Caudate nucleus (tissue), 63 donors: ENCODE measurements at places on chromosomes 7 and 10.

- no peak for DNase-seq
Measured at GRCh38 chr7:71239586-71240268, 107.8 kb downstream of the GALNT17 start.

DNA sequence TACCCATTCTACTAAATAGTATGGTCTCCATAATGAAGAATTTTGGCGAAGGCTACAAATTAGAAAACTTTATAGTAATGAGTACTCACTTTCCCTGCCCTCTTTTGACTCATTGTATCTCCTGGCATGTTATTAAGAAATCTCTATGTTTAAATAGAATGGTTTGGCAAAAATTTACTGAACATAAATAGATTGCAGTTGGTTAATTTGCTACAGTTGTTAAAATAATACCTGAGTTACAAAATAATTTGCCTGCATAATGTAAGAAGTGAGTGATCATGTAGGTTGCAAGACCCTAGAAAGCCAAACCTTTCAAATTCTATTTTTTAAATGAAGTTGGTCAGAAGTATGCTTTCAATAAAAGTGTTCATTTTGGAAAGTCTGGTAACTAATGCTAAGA, 176.8 kb upstream of the AHR start:
- no peak for DNase-seq

- DNase-seq, result no peak
Measured at GRCh38 chr7:97771576-97771975, 39.7 kb downstream of the TAC1 start.

DNA sequence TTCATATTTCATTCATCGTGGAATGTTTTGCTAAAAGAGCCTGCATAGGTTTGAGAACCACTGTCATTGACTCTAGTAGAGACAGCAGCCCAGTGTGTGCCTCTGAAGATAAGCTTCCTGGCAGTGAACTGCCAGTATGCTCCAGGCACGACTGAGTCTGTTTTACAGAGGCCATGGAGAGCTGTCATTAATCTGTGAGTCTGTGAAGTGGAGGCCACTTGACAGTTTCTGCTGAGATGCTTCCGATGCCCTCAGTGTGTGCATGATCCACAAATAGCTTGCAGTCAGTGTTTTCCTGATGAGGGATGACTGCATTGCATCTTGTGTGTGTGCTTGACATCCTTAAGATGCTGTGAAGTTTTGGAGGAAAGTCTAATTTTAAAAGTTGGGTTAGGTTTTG, 162.2 kb downstream of the PFKFB3 start:
- DNase-seq, result no peak

DNA sequence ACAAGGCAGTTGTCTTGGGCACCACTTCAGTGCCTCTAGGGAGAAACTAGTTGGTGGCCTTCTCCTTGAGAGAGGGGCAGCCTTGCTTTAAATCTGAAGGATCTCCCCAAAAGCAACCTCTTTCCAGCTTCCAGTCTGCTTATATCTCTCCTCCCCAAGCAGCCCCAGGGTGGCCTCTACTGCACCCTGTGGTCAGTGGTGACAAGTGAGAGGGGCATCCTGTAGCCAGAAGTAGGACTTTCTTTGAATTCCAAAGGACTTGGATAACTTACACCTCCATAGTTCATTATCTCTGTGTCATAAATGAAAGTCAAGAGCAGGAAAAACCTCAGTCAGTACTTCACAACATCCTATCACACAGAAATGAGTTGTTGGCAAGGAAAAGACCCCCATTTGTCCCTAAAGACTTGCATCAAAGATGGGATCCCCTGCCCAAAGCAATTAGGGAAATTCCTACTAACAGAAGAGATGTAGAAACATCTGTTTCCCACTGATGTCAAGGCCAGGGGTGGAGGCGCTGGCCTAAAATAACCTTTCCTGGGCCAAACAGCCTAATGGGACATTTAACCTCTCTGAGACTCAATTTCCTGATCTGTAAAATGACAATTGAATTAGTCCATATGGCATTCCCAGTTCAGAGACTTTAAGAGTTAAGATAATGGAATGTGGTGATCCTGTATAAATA, 44.0 kb upstream of the ANKRD1 start:
- DNase-seq, result no peak

GRCh38 chr7:141272417-141272816, 198.6 kb downstream of the TMEM178B start:
- DNase-seq, result no peak

DNA sequence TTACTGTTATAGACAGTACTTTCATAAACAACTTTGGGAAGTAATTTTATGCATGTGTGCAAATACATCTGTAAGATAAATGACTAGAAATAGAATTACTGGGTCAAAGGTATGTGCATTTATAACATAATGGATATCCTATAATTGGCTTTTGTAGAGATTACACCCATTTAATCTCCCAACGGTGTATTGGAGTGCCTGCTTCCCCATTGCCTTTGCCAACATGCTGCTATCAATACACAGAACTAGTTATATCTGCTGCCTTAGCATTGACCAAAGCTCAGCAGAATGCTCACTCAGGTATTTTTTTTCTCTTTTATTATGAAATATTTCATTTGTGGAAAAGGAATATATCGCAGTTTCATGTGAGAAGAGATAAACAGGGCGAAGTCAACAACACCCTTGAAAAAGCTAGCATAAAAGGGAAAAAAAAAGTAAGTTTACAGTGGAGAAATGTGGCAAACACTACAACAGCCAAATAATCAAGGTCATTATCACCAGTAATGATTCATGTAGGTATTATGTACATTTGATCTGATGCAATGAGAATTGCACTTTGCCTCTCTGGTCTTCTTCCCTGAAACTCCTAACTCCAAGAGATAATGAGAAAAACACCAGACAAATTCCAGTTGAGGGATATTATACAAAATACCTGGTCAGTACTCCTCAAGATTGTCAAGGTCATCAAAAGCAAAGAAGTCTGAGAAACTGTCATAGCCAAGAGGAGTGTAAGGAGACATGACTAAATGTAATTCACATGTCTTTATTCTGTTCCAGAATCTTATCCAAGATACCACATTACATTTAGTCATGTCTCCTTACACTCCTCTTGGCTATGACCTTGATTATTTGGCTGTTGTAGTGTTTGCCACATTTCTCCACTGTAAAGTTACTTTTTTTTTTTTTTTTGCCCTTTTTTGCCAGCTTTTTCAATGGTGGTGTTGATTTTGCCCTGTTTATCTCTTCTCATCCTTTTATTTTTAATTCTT, 36.8 kb downstream of the MARCHF5 start:
- no peak for DNase-seq
